ENCODE measurements at places on chromosomes 11 and 22.

DNA sequence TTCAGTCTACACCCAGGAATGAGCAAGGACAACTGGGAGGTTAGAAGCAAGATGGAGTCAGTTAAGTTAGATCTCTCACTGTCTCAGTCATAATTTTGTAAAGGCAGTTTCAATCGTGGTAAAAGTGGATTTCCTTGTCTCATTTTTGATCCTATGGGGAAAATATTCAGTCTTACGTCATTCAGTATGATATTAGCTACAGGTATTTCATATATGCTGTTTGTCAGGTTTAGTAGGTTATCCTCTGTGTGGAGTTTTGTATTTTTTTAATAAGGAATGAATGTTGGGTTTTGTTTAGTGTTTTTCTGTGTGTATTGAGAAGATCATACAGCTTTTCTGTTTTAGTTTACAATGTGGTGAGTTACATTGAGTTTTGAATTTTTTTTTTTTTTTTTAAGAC, 11.8 kb downstream of the SPECC1L start:
- no peak for DNase-seq

DNA sequence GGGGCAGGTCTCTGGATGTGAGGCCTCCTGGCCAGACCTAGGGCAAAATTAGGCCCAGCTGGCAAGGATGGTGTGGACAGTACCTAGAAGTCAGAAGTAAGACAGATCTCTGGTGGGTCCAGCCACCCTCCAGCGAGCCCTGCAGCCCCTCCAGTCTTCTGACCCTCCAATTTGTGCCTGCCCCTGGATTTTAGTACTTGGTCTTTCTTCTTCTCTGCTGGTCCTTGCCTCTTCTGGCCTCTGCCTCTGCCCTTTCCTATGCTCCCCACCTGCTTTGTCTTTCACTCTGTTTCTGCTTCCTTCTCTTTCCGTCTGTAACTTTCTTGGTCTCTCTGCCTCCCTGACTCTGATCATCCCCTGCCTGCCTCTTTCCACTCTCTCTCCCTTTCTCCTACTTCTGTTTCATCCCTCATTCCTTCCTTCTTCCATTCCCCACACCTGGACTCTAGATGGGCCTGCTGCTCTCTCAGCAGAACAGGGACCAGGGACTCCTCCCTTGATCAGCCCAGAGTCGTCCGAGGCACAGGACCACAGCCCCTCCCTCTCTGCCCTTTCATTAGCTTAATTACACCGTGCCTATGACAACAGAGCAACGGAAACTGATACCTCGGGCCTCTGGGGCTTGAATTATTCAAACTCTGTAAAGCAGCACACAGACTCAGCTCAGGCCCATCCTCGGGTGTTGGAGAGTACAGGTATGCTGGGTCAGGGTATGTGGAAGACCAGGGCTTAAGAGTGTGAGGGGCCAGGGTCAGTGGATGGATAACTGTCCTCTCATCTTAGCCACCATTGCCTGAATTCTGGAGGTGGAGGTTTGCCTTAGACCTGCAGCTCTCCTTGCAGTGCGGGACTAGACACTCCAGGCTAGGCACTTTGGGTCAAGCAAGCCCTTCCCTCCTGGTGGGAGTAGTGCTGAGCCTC, at the start of gene CHRNA10:
Gene CHRNA10 (minus strand): TSS at position 51 of the 921 bp plus-strand sequence. CDS start 72 bp downstream, outside the sequence.
- DNase-seq, result no peak

DNA sequence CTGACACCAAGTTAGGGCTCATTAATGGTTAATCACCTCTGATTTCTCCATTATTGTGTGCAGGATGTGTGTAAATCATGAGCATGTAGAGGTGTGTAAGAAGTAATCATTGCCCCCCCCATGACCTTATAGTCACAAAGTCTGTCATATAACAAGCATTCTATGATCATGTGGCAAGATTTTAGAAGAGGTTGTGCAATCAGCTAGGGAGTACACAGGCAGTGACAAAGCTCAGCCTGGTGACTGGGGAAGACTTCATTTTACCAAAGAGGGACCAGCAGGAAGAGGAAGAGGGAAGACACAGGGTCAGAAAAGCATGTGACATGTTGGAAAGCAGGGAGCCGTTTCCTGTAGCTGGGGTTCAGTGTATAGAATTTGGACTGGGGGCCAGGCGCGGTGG, 176.5 kb upstream of the LARGE1 start:
- no peak for DNase-seq

GRCh38 chr11:125873881-125874555, 13.4 kb upstream of the HYLS1 start:
- DNase-seq, result no peak

DNA sequence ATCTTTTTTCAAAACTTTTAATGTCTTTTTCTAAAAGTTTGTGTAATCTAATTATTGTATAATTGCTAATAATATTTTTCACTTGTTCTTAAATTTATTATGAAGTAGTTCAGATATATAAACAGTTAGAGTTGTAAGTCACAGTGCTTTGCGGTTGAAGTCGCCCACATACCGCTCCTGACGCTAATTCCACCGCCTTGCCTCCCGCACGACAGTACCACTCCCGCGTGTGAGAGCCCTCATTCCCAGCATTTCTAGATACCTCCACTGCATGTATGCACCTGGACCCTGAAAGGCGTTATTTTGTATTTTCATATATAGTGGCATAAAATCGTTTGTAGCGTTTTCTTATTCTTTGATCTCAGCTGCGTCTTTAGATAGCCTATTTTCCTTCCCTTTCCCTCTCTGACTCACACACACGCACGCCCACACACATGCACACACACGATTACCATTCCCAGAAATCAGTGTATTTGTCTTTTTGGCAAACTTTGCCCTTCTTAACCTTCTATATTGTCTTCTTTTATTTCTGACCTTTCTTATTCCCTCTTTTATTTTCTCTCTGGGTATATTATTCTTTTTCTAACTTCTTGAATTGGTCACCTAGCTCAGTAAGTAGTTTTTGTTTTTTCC, 56.4 kb upstream of the PITPNB start:
- no peak for DNase-seq

GRCh38 chr11:111352935-111353710, 26.0 kb downstream of the POU2AF1 start:
- no peak for DNase-seq

DNA sequence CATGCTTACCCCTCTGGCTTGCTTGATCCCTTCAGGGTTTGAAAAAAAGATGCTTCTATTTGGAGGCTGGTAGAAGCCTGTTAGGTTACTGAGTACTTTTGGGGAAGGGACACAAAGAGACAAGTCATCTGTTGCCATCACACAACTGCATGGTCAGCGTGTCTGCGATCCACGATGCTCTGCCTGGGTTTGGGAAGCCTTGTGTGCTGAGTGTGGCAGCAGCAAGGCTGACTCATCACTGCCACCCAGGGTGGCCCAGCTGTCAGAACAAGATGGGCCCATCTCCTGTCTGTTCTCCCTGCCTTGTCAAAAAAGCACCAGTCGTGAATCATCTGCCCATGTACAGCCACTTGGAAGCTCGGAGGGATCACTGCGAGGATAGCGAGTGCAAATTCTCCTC, 26.2 kb downstream of the UBASH3B start:
- DNase-seq, result no peak

DNA sequence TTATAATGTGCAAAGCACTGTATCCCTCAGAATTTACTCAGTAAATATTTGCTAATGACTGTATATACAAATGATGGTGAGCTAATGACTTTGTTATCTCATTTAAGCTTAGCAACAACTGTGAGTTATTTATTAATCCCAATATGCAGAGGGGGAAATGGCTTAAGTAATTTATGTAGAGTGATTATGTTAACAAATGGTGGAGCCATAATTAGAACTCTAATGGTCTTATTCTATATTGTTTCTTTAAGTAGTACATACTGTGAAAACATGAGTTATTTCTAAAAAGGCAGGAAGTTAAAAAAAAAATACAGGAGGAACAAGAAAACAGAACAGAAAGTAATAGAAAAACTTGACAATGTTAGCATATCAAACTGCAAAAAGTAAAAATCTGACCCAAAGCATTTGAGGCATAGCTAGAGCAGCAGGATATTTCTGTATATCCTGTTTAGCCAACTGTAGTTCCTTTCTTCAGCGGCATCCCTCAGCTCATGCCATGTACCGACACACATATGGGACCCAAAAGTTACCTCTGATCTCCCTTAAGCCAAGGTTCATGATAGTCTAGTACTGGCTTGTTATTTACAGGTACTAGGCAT, 94.2 kb downstream of the FCHSD2 start:
- DNase-seq, result no peak

DNA sequence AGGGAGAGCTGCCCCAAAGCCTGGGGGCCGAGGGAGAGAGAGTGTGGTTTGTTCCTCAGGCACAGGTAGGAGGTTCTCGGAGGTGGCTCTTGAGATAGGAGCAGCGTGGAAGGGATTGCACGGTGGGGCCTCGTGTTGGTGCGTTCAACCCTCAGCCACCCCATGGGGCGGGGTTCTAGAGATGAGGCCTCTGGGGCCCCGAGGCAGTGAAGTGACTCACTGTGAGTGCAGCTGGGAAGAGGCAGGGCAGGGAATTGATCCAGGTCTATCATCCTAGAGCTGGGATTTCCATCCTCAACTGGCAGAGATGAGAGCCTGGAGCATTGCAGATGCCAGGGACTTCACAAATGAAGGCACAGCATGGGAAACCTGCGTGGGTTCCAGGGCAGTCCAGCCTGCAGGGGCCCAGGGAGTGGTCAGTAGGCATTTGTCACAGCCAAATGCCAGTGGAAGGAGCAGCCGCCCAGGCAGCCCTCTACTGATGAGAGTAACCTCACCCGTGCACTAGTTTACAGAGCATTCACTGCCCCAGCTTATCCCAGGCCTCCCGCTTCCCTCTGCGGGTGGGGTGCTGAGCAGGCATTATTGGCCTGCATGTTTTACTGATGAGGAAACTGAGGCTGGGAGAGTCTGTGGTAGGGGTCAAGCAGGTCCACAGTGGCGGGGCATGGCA, 5.1 kb upstream of the SMARCB1 start:
- no peak for DNase-seq

DNA sequence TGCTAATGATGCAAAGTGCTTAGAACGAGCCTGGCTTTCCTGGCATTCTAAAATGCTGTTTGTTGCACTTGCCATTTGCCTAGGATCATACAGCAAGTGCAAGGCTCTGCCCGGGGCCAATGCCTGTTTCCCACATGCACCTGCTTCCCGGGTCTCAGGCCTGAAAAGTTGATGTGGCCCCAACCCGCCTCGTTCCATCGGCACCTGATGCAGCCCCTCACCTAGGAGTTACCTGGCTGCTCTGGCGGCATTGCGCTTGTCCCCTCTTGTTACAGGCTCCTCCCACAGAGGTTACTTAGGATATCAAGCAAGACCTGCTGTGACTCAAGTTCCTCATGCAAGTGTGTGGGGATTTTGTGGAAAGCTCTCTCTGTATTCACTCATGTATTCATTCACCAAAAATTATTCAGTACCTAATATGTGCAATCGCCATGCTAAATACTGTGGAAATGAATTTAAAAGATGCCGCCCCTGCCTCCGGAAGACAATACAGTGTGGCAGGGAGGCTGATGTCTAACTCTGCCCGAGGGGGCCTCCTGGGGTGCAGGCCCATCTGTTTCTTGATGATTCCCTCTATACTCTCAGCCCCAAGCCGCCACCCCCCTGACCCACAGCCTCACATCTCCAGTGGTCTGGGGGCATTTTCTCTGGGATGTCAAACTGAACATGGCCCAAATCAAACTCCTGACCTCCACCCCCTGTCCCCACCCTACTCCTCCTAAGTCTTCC, 184.5 kb downstream of the EFCAB6 start:
- no peak for DNase-seq

DNA sequence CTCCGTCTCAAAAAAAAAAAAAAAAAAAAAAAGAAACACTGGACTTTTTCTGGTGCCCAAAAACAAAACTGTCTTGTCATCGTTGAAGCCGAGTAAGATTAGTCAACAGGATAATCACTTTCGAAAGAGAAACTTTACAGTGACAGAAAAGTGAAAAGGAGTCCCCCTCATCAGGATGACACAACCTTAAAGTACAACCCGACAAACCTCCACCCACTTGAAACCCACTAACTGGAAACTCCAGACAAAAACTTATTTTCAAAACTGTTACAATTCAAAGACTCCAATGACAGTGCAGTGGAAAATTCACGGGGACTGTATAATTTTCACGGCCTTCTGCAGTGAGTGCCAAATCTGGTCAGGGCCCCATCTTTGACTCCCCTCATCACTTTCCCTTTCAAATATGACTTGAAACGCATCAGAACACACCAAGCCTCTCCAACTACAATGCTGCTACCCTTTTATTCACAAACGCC, 1.3 kb downstream of the DENND5A start:
- no peak for DNase-seq

DNA sequence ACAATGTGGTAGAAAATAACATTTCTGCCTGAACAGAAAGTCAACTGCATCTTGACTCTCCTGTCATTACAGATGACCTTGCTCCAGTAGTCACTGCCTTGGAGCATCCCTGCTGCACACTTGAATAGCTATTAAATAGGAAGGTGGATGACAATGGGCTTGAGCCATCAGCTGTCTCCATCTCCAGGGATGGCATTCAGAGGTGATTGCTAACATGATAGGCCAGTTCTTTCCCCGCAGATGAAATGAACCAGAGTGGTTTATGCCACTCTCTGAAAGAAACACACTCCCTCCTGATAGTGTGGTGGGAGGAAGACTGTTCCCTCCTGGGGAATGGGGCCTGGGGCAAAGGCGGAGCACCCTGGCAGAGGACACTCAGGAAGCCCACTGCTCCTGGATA, 57.1 kb upstream of the OLFML1 start:
- no peak for DNase-seq

GRCh38 chr11:106063009-106063408, 14.1 kb downstream of the KBTBD3 start:
- DNase-seq, result no peak

DNA sequence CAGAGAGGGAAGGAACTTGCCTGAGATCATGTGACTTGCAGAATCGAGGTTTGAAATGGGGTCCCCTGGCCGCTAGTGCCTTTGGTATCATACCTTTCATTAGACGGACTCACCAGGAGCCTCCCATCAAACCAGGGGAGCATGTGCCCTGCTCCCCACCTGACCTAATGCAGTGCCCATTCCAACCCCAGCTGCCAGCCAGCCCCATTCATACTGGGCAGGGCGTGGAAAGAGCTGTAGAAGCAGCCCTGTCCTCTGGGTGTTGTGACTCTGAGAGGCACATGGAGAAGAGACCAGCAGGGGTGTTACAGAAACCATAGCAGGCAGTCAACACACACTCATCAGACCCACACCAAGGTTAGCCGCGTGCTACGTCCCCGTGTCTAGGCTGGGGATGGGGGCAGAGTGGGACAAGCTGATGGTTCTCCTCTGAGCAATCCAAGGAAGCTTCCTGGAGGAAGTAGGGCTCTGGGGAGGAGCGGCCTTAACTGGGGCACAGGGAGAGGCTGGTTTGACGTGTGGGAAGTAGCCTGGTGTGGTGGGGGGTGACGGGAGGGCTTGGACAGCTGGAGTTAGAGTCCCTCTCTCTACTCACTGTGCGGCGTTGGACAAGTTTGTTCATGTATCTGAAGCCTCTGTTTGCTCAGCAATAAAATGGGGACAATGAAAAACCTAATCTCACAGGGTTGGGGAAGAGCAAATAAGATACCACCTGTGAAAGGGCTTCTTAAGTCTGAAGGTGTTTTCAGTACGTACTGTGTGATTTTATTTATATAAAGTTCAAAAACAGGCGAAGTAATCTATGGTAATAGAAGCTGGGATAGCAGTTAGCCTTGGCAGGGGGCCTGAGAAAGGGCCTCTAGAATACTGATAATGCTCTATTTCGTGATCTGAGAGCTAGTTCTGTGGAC, 14.0 kb downstream of the GRIK4 start:
- DNase-seq, result no peak

- no peak for DNase-seq
These were observed 64.2 kb downstream of the MED15 start for GRCh38 chr22:20571531-20572007.

All from sciatic nerve (tissue), 2 donors.